Ecto neural progenitor cell (in vitro differentiated cells): ENCODE measurements at places on chromosomes 4 and X.

DNA sequence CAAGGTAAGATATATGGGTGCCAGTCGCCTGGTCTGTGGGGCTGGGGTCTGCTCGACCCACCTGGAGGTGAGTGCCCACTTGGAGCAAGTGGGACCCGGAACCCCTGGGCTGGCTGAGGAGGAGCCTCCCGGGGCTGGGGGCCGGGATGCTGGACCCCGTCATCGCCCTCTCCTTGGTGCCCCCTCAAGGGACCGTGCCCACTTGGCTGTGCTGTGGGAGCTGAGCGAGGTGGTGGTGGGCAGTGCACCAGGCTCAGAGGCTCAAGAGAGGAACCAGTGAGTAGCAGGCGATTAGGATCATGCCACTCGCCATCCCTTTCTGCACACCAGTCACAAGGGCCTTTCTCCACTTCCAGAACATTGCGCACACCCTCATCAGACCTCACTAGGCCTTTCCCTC, 203.8 kb upstream of the PSAPL1 start:
- no peak for DNase-seq

DNA sequence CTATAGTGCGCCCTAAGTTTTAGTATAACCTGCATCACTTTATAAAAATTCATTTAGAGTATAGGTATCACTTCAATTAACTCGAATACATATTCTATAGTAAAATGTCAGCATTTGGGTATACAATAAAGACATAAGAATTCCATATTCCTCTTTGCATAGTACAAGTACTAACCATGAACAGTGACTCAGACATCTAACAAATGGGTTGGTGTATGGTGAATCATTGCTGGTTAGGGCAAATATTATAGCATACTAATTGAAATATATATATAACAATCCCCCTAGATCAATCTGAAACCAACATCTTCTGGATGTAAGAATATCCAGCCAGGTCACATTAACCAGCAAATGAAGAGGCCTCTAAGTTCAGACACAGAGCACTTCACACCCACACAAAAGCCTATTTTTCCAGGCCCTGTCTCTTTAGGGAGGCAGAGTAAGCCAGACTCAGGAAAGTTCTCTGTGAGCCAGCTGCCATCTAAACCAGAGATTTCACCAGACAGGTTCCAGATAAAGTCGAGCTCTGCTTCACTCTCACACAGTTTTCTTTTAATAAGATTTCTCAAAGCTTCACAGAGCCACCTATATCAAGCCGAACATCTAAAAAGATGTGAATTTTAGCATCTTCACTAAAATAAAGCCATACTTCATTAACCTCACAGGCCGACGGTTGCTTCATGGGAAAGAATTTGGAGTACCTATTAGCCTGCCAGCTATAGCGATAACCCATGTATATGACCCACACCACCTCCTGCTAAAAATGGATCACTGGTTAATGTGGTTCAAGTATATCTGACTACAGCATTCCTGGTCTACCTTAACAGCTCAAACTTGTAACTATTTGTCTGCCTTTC, 200.0 kb upstream of the FTHL17 start:
- no peak for DNase-seq

DNA sequence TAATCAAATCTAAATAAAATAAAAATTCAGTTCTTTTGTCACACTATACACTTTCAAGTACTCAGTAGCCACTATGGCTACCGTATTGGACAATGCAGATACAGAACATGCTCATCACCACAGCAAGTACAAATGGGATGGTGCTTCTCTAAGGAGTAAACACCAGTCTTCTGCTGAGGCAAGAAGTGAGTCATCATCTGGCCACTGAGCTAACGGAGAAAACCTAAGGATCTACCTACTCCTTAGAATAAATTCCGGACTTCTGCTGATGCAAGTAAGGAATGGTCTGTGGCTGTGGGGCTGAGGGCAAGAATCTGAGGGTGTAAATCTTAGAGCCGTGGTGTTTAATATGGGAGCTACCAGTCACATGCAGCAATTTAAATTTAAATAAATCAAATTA, 11.3 kb upstream of the RBMXL3 start:
- DNase-seq = no peak

DNA sequence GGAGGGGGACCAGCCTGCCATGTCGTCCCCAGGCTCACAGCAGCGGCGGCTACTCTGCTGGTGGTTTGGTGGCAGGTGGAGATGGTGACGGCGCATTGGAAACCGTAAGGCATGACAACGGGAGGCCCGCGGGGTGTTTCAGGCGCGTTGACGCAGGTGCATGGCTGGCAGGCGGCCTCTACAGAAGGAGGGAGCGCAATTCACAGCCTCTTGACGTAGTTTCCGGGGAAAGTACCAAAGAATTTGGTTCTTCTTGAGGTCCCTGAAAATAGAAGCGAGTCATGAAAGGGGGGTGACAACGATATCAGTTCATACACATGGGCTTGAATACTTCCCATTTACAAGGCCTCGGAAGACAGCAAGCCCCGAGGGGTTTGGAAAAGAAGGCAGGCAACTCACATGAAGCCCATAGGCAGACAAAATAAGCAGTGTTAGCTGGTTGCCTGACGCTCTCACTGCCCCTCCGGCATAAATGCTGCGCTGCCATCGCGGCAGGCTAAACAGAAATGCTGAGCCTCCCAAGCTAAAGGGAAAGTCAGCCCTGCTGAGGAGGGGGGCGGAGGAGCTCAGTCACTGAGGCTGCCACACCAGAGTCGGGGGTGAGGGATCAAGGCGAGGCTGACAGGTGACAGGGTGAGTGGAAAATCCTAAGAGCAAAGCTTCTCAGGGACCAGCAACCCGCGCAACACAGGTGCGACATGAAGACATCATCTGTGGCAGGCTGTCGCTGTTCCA, 52.3 kb upstream of the PDLIM3 start:
- DNase-seq = peak; percentile 61

DNA sequence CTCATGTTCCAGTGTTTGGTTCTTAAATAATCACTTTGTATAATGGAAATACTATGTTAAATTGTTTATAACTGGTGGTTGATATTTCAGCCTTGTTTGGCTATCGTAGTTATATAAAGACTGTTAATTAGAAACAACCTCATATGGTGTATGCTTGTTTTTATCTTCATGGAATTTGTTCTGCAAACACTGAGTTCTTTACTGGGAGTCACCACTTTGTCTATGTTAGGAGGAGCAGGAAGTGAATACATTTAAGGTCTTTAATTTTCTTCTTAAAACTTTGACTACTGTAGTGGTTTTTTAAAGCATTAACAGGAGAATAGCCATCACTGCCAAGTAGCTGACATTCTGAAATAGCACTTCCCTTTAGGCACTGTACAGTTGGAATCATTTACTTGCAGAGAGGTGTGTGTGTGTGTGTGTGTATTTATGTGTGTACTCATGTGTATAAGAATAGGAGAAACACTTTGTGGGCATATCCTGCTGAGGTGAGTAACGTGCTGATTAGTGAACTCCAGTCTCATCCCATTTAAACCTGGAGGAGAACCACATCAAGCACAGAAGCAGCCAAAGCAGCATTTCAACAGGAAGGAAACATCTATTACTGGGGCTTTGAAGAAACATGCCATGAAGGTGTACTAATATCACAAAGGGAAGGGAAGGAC, 37.8 kb downstream of the TET2 start:
- no peak for DNase-seq
